ENCODE measurements at places on chromosomes 1 and 21. TPM values are rescaled to one million over a fixed set of nuclear protein-coding genes. Genes with fewer than 3 reads are reported as not detected.

Gene MAP10
- total RNA-seq = 2.1 TPM

GRCh38 chr1:88878731-88879130 is 12.6 kb downstream of the GTF2B start:
- no peak for DNase-seq
- H3K27ac ChIP-seq = no peak overlapping the region
- H3K36me3 ChIP-seq = peaks cover 36% of the 10 kb centered on the region

- no peak overlapping the region for H3K4me3 ChIP-seq
- peaks cover 17% of the 10 kb centered on the region for H3K4me1 ChIP-seq
- no peak overlapping the region for H3K27ac ChIP-seq
- no peaks in the 10 kb centered on the region for H3K36me3 ChIP-seq
Observed at GRCh38 chr21:38236232-38236631, 20.6 kb upstream of the KCNJ15 start.

- DNase-seq = no peak
- H3K36me3 ChIP-seq = no peaks in the 10 kb centered on the region
- peaks cover 14% of the 10 kb centered on the region for H3K4me1 ChIP-seq
Observed at GRCh38 chr1:24317956-24318614, 1.1 kb upstream of the GRHL3 start.

DNA sequence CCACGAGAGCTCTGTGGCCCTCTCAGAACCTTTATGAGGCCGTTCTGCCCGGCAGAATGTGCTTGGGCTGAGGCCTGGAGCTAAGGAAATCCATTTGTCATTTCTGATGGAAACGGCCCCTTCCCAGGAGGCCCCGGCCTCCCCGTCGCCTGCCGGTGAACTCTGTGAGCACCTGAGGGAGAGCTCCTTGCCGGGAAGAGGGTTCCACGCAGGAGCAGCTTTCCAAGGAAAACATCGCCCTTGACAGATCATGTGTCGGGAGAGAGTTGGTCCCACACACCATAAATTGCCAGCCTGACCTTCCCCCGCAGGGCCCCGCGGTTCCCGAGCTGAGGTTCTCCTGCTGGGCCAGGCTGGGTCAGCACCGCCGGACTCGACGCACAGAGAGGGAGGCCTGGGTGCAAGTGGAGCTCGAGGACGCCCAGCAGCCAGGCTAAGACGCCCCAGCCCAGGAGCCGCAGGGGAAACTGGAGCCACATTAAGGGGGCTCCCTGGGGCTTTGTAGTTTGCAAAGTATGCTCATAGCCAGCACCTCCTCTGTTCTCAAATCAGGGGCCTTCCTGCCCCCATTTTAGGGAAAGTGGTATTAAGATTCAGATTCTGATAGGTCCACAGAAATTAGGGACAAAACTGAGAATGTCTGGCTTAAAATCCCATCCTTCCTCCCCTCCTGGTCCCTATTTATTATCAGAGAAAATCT is 239.5 kb downstream of the FOXD2 start:
- no peaks in the 10 kb centered on the region for H3K27me3 ChIP-seq
- no peaks in the 10 kb centered on the region for H3K36me3 ChIP-seq
- no peak overlapping the region for H3K4me3 ChIP-seq
- H3K27ac ChIP-seq = no peak overlapping the region
- no peaks in the 10 kb centered on the region for H3K4me1 ChIP-seq
